ENCODE measurements at places on chromosomes 3 and 15.

- DNase-seq, result no peak
These were observed 19.4 kb downstream of the CMTM8 start for GRCh38 chr3:32257641-32258438.

DNA sequence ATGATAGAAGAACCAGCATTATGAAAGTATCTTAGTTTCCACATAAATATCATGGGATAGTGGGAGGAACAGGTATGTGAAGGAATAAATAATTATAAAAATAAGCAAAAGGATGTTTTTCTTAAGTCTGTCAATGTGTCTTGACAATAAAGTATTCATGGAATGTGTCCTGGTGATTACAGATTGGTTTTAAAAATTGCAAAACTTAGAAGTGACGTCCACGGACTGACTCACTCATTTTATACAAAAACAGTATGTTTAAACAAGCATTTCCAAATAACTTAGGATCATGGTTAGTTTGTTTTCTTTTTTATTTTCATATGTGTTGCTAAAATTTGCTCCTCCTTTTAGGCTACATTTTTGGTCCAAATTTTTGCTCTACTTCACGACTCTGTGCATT lies 687.0 kb upstream of the NECTIN3 start:
- DNase-seq, result no peak

DNA sequence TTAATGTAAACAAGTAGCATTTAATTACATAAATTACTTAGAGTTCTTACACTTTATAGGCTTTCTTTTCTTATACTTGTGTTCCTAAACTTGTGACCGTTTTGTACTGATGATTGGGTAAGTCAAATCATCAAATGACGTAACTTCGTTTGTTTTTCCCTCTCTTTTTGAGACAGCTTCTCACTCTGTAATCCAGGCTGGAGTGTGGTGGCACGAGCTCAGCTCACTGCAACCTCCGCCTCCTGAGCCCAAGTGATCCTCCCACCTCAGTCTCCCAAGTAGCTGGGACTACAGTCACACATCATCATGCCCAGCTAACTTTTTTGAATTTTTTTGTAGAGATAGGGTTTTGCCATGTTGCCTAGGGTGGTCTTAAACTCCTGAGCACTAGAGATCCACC lies 226.0 kb downstream of the TCF12 start:
- no peak for DNase-seq

- DNase-seq, result no peak
These were observed 5.2 kb downstream of the WDR5B start for GRCh38 chr3:122410639-122411038.

- DNase-seq, result no peak
These were observed 7.3 kb downstream of the TADA3 start for GRCh38 chr3:9784965-9785364.

DNA sequence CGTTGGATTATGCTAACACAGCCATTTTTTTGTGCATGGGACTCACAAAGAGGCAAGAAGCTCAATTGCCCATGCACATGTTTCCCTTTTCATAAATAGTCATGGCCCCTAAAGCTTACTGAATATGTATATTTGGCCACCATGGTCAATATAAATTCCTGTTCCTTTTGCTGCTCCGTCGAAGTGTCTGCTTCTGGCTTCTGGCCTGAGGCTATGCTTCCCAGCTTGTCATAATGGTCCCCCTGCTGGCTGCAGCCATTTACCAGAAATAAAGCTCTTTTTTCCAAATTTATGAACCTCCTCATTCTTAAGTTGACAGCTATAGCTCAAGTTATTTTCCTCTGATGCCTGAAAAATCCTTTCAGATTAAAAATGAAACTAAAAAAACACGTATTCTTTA lies 602.1 kb downstream of the VGLL3 start:
- DNase-seq, result no peak

DNA sequence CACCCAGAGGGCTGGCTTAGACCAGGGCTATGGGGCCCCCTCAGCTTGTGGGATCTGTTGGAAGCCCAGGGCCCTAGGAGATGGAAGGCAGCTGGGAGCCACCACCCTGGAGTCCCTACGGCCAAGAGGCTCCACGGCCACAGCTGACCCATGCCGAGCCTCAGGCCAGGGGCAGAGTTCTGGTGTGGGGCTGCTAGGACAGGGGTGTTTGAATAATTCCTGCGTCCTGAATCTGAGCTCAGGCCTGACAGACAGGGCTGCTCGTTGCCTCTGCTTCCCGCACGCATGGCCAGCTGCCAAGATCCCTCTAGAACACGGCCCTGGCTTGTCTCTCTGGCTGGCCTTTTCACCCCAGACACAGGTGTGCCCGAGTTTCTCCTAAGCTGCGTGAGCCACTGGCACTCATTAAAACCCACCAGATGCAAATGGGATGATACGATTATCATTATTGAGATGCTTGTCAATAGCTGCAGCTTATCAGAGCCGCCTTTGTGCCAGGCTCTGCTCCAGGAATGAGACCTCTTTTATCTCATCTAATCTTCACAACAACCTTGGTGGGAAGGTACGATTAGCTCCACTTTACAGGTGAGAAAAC lies 70.2 kb downstream of the EFCAB12 start:
- no peak for DNase-seq

GRCh38 chr3:150528354-150528797 lies 17.9 kb downstream of the SERP1 start:
- no peak for DNase-seq

DNA sequence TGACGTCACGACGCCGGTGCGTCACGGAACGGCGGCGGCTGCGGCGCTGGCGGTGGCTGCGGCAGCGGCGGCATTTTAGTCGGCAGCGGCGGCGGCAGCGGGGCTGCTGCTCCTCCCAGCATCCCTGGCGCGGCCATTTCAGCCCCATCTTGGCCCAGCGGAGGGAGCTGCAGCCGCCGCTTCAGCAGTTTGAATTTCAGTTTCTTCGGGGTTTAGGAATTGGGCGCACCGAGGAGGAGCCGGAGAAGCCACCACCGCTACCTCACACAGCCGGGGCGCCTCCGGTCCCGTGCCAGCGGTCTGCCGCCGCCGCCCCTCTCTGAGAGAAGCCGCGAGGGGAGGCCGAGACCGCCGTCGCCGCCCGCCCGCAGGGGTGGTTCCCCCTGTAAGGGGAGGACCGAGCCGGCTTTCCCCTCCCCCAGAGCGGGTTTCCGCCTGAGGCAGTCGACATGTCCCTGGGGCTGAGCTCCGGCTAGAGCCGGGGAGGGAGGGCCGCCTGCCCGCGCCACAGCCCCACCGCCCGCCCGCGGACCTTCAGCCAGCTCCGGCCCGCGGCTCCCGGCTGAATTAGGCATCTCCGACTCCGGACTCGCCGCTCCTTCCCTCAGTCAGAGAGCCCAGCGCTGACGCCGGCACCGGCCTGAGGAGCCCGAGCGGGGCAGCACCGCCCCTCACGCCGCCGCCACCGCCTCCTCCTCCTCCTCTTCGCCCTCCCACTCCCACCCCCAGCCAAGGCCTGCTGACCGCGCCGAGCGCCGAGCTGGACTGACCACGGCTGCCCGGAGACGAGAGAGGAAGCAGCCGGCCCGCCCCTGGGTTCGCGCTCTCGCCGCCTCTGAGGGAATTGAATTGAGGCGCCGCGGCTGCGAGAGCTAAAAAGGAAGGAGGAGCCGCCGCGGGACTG lies at the start of gene TSC22D2:
TSC22D2 (plus strand) TSS at position 78 of the 904 bp plus-strand sequence. CDS start 1,053 bp downstream, outside the sequence.
- peak; percentile 95 for DNase-seq

DNA sequence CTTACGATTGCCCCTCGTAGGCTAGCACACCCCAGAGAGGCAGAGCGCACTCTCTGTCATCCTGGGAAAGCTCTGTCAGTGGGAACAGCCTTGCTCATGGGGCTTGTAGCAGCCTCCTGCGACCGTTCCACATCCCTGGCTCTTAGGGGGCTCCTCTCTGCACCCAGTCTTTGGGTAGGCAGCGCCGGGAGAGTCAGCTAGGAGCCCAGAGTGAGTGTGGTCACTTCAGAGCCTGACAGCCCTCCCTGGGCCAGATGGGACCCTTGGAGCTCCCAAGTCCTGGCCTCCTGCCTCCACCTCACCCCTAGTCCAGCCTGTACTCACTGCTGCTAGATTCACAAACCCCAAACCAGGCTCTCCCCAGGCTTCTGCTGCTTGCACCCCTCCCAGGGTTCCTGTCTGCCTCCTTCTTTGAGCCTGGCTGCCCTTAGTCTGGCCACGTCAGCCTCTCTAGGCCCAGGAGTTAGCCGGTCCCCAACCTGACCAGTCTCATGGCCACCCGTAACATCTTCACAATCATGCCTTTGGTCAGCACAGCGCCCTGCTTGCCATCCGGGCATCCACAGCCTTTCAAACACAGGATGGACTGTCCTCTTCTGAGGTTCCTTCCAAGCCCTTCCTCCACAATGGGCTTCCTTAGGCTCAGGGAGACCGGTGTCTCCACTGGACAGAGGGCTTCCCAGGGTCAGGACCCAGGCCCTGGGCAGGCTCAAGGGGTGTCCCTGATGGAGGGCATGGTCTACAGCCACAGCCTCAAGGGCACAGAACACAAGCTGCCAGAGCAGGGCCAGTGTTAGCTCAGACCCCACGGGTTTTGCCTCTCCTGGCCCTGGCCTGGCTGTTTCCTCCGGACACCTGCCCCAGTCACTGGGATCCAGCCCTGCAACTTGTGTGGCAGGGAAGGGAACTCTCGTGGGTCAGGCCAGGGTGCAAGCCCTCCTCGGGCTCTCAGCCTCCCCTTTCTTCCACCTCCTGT lies 4.6 kb downstream of the ACSBG1 start:
- no peak for DNase-seq

- DNase-seq, result no peak
These were observed 334.7 kb upstream of the RASGRP1 start for GRCh38 chr15:38899300-38899699.

Data from GOT3 (cell line).